Activated T-helper 1 cell treated with anti-CD3 and anti-CD28 coated beads, Interleukin-2, amount 50 U/mL, for 16 hours (primary cell): ENCODE measurements at places on chromosomes 1 and 21.

GRCh38 chr1:204641455-204641854 lies 44.1 kb downstream of the LRRN2 start:
- no peak for DNase-seq

- DNase-seq: no peak
Measured at GRCh38 chr1:1431845-1432273, 3.6 kb upstream of the VWA1 start.

- DNase-seq: no peak
Measured at GRCh38 chr21:39300587-39300986, 12.8 kb downstream of the BRWD1 start.

GRCh38 chr1:3649342-3650247 lies at the start of gene WRAP73:
Gene WRAP73, minus strand, starts transcription at chr1:3650103. Its CDS starts 104 bp downstream, at chr1:3649999.
- DNase-seq: peak; percentile 70

DNA sequence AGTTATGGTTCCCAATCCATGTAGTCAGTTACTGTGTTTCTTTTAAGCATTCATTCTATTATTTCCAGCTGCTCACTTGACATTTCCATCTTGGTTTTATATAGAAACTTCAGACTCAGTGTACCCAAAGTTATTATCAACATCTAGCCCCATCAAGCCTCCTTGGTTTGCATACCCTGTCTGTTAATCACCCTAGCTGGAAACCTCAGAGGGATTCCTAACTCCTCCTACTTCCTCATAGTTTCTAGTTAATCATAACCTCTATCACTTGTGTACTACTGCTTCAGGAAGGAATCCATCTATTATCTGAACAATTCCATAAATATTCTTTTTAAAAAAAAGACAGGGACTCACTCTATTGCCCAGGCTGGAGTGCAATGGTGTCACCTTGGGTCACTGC lies 293.3 kb downstream of the SDCCAG8 start:
- no peak for DNase-seq

DNA sequence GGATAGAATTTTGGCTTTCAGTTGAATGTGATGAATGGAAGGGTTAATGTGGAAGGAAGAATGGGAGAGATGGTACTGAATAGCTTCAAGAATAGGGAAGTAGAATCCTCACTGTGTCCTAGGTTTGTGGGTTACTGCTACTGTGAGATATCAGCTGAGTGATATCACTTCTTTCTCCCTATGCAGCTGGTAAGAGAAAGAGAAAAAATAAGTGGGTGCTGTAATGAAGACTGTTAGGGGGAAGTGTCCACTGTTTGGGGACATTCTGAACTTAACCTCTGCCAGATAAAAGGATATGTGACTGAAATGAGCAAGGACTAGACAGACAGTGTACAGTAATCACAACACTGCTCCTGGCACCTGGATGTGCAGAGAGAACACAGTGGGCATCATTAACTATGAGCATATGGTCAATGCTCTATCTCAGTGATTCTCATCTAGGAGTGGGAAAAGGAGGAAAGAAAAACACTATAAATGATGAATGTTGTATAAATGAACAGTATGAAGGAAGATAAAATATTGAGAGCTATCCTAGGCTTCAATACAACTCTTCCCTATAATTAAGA lies 25.6 kb upstream of the MOB3C start:
- no peak for DNase-seq

GRCh38 chr21:19048098-19048672 lies 644.6 kb upstream of the TMPRSS15 start:
- DNase-seq: no peak

DNA sequence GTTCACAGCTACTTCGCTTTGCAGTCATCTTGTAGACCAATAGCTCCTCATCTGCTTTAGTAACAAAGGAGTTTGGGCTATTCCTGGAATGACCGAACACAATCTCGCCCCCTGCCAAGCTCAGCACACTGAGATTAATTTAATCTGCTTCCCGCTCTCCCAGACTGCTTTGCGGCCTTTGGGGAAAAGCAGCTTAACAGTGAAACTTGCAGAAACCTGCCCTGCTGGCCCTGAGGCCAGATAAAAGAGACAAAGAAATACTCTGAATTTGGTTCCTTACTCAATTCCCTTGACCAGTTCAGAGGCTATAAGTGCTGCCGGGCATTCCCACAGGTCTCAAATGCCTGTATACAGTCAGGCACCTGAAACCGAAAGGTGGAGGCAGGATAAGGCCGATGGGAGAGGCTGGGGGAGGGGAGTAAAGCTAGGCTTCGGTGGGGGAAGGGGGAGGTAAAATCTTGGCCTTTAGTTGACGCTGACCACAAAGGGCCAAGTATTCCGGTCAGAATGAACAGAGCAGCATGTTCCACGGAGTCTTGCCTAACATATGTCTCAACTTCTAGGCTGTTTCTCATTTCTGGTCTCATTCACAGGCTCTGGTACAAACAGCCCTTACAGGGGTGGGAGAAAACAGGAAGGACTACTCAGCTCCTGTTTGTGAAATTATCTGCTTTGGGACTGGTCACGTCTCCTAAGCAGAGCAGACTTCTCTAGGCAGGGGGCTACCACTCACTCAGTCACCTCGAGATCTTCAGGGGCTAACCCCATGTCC lies 17.7 kb upstream of the A3GALT2 start:
- DNase-seq: no peak

- DNase-seq: no peak
Measured at GRCh38 chr1:108527837-108528236, 32.1 kb upstream of the EEIG2 start.

DNA sequence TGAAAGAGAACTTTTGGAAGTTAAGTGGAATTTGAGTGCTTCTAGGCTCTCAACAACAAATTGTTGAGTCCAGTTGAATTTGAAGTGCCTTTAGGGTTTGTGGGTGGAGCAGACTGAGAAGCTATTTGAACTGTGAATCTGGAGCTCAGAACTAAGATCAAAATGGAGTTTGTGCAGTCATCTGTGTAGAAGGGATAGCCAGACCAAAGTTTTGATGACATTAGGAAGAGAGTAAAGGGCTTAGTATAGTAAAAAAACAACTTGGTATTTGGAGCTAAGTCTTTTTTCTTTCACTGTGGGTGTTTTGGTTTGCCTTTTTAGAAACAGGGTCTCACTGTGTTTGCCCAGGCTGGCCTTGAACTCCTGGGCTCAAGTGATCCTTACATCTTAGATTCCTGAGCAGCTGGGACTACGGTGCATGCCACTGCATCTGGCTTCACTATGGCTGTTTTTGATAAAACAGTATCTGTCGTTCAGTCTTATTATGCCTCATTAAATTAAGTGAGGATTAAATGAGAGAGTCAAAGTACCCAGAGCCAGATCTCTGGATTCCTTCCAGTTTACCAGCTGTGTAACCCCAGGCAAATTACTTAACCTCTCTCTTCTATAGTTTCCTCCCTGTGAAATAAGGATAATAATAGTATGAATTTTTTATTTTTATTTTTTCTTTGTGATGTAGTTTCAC lies 20.0 kb downstream of the HDAC1 start:
- no peak for DNase-seq

- no peak for DNase-seq
Measured at GRCh38 chr1:244226435-244226834, 175.4 kb downstream of the ZBTB18 start.

- no peak for DNase-seq
Measured at GRCh38 chr1:150146849-150147542, 2.7 kb upstream of the PLEKHO1 start.

- DNase-seq: no peak
Measured at GRCh38 chr1:174569240-174569639, 121.5 kb downstream of the GPR52 start.

DNA sequence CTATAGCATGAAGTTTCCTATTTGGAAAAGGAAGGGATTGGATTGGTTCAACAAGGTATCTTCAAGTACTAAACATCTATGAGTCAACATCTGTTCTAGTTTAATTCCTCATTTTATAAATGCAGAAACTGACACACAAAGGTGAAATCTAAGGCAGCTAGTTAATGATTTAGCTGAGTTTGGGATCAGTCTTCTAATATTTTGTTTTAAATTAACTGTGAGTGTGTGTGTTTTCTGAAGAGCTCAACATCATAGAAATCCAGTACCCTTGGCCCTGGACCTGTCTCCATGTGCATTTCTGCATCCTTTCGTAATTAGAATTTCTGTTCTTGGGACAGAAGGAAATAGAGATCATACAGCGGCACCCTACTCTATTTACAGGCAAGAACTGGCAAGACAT lies 105.9 kb downstream of the RGS2 start:
- no peak for DNase-seq

GRCh38 chr1:8355439-8356255 lies 37.7 kb downstream of the SLC45A1 start:
- no peak for DNase-seq

- no peak for DNase-seq
Measured at GRCh38 chr21:41196993-41197392, 29.0 kb downstream of the BACE2 start.

- DNase-seq: no peak
Measured at GRCh38 chr1:86502721-86503405, 34.1 kb downstream of the CLCA1 start.

DNA sequence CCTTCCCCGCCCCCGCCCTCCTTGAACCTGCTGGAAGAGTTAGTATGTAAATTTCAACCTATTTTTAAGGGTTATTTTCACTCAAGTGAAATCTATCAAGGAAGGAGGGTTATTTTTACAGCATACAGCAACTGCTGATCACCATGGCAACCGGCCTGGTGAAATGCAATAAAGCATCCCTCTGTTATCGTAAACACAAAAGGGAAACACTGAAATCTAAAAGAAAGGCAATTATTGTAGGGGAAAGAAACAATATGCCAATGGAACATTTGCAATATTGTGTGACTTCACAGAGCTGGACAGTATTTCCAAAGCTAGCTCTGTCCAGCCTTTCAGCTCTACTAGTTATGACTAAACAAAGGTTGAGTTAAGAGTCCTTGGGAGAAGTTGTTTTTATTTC lies 588.3 kb upstream of the PBX1 start:
- no peak for DNase-seq

DNA sequence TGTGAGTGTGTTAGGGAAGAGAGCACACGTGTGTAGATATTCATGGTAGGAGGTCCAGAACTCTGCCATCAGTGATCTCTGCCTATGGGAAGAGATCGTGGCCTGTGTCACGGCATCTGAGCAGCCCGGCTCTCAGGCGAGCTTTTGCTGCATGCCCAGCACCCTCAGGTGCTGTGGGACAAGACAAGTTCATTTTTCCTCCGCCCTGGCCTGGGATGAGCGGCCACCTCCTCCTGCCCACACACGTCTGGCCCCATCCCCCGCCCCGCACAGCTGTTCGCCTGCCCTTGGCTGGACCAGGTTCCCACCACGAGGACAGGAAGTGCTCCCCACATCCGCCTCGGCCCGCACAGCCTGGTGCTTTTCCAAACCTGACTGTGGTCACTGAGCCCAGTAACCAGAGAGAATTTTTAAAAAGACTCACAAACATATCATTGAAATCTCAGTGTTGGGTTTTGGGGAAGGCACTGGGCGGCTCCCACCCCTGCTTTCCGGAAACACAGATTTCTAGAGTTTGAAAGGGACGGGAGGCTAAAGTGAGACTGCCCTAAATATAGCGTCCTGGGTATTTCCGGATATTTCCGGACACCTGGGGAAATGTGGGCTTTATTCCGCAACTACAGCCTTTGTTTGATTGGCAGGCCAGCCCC lies 18.0 kb downstream of the BMP8A start:
- DNase-seq: no peak

GRCh38 chr1:1540090-1540817 lies at the start of gene TMEM240:
Gene TMEM240, minus strand, starts transcription at chr1:1540624. Its CDS starts 278 bp downstream, at chr1:1540346.
- DNase-seq: peak; percentile 24

- no peak for DNase-seq
Measured at GRCh38 chr1:75124510-75124909, 9.7 kb upstream of the LHX8 start.

- DNase-seq: no peak
Measured at GRCh38 chr1:49052102-49052501, 275.4 kb upstream of the BEND5 start.

GRCh38 chr1:20099533-20099932 lies 19.8 kb downstream of the PLA2G2D start:
- no peak for DNase-seq

DNA sequence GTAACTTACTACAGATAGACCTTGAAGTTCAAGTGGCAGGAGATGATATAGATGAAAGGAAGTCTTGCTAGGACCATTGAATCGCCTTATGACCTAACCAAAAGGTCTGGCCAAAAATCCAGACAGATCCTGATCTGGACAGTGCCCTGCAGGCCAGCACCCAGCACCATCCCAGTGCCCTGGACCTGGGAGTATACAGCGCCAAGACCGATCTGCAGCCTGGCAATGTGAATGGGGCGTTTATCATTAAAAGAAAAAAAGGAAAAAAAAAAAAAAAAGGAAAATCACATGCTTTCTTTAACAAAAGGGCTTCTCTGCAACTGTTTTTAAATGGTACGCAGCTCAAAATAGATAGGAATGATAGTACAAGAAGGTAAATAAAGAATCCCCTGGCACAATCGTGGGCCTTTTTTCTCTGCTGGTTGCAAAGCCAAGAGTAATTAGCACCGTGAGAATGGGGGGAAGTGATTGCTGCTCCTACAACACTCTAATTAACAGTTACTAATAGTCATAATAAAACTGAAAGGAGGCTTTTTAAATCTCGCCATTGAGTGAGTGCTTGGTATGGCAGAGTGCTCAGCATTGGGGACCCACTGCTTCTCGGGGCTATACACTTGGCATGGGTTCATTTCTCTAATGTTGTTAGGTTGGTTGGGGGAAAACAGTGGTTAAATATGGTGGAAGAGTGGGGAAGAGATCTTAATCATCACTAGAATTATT lies 146.7 kb downstream of the KAZN start:
- no peak for DNase-seq

DNA sequence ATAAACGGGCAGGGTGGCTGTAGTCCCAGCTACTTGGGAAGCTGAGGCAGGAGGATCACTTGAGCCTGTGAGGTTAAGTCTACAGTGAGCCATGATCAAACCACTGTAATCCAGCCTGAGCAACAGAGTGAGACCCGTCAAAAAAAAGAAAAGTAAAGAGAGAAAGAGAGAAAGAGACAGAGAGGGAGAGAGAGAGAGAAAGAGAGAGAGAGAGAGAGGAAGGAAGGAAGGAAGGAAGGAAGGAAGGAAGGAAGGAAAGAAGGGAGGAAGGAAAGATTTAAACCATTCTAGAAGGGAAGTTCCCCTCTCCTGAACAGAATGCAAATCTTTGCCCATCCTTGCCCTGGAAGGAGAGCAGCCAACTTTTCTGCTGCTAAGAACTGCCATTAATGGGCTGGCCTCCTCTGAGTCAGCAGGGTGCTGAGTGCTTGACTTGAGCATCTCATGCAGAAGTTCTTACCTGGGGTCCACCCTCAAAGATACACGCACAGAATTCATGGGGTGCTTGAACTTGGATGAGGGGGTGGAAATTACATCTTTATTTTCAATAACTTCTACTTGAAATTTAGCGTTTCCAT lies 24.5 kb upstream of the TARDBP start:
- no peak for DNase-seq

- no peak for DNase-seq
Measured at GRCh38 chr21:43881935-43882334, 16.9 kb downstream of the AGPAT3 start.

GRCh38 chr1:29271724-29272123 lies 35.4 kb downstream of the PTPRU start:
- no peak for DNase-seq

- no peak for DNase-seq
Measured at GRCh38 chr21:36450511-36450910, 29.4 kb downstream of the CLDN14 start.
